Cerebellar cortex (tissue), 1 donor: ENCODE measurements at places on chromosomes 16 and 17.
A peak's percentile ranks its signal among the peaks of the same experiment; 100 is the strongest.

DNA sequence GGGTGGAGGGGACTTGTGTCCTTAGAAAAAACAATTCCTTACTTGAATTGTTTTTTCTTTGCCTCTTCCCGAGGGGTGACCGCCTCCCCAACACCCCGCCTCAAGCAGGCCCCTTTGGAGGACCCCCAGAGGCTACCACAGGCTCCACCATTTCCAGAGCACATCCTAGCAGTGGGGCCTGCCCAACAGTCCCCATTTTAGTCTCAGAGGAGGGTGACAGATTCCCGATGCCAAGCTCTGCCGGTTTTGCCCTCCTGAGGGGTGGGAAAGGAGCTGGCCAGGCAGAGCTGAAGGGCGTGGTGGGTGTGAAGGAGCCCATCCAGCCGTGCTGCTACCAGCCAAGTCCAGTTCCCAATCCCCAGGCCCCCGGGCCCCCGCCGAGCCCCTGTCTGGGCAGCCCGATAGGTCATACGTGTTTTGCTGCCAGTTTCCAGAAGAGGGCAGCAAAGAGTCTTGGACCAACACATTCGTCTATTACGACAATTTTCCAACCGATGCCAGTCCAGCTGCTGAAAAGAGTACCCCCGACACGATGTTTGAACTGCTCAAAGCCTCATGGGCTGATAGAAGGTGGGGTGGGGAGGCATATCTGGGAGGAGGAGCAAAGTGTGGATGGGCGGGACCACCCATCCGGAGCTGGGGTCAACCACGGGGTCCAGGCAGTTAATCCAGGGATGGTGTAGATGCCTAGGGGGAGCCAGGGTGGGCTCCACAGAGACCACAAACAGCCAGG lies 18.8 kb upstream of the GAA start:
- DNase-seq: peak; percentile 71

DNA sequence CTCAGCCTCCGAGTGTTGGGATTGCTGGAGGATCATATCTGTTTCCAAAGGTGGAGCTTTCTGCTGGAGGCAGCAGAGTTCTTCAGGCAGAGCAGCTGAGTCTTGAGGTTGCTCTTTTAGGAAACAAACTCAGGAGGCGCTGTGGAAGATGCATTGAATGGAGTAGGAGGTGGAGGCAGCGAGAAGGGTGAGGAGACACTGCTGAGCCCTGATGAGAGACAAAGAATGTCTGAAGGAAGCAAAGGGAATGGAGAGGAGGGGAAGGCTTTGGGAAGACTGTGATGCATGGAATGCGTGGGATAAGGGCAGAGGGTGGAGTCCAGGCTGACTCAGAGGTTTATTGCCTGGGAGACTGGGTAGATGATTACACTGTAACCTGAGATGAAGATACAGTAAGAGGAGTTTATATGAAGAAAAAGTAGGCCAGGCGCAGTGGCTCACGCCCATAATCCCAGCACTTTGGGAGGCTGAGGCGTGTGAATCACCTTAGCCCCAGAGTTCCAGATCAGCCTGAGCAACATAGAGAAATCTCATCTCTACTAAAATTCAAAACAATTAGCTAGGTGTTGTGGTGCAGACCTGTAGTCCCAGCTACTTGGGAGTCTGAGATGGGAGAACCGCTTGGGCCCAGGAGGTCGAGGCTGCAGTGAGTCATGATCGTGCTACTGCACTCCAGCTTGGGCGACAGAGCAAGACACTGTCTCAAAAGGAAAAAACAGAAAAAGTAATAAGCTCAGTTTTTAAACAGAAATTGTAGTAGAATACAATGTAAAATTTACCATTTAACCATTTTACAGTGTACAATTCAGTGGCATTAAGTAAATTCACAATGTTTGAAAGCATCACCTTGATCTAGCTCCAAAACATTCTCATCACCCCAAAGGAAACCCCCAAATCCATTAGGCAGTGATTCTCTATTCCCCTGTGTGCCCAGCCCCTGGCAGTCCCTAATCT lies 17.8 kb upstream of the TMEM219 start:
- DNase-seq: peak; percentile 70

DNA sequence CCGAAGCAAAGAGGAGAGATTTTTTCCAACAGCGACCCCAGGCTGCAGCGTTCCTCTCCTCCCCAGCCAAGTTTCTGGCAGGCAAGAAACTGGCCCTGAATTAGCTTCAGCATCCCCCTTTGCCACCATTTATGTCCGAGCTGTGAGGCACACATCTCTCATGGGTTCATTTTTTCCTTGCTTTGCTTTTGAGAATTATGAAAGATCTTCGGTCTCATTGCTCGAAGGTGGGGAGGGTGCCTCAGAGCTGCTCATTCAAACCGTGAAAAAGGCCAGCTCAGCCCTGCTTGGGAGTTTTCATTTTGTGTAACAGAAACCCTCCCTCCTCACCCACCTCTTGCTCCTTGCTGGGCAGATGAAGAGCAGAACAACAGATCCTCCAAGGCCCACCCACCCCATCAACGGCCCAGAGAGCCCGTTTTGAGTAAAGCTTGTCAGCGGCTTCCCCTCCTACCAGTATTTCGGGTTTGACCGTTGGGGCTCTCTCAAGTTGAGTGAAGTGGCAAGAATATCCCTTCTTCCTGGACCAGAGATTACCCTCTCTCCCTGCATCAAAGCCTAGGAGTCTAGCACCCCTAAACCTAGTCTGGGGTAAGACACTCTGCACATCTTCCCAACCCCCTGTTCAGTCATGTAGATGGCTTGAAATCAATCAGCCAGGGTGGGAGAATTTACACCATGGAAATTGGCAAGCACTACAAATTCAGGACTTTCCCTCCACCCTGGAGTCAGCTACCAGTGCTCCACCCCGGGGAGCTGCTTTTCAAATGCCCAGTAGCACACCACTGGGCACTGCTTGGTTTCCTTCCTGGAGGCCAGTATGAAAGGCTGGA lies 1.8 kb downstream of the CCR7 start:
- DNase-seq: no peak

DNA sequence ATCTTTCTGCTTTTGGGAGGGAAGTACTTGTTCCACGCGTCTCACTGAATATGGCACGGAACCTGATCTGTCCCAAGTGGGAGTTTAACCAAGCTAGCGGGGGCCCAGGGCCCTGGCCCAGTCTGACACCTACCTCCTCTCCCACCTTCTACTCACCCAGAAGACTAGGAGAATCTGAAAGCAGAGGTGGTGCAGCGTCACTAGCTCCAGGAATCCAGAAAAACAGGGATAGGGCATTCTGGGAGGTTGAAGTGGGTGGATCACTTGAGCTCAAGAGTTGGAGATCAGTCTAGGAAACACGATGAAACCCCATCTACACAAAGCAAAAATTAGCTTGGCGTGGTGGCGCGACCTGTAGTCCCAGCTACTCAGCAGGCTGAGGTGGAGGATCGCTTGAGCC lies 163.5 kb upstream of the ZNF267 start:
- DNase-seq: no peak

GRCh38 chr17:51428668-51429495 lies 168.5 kb downstream of the UTP18 start:
- DNase-seq: no peak

DNA sequence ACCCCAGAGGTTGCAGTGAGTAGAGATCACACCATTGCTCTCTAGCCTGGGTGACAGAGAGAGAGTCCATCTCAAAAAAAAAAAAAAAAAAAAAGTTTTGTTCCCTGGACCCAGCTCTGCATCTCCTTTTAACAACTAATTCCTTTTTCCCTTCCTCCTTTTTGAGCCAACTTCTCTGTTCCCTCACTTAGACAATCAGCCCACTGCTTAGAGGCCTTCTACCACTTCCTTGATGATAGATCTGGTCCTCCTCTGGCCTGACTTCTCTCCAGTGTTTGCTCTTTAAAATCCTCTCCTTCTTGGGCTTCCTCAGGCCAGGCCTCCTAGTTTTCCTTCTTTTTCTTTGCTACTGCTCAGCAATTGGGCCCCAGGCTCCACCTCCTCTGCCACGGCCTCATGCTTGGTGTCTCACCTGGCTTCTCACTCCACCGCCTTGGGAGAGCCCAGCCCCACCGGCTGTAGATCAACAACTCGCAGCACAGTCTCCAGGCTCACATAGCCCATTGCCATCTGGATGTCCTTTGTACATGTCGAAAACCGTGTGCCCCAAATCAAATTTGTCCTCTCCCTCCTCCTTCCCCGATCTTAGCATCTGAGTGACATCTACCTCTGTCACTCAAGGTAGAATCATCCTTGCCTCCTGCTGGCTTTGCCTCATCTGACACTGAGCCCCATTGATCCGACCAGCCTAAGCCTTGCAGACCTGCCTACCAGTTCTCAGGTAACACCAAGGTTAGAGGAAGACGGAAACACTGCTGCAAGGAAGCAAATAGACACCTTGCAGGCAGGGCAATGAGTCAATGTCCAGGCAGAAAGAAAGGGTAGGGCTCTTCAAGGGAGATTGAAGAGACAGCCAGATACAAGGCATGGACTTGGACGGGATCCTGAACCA lies 17.4 kb downstream of the ARHGAP27 start:
- DNase-seq: no peak
